Lower lobe of right lung (tissue), 2 donors: ENCODE measurements at places on chromosomes 2 and 18.

DNA sequence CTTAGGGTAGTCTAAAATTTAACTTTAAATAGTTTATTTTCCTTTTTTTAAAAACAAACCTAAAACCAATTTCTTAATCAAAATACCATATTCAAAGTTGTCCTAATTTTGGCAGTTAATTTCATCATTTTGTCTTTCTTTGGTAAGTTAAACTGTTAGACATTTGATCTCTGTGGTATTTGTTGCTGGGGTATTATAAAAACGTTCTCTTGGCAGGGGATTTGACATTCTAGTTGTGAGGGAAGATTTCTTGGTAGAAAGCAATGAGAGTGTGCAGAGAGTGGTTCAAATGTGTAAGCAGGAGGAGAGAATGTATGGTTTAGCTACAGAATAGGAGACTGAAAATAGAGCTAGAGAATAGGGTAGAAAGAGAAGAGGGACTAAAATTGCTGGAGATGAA, 14.6 kb downstream of the GULP1 start:
- no peaks in the 10 kb centered on the region for H3K36me3 ChIP-seq
- no peaks in the 10 kb centered on the region for H3K4me1 ChIP-seq
- H3K27me3 ChIP-seq = no peaks in the 10 kb centered on the region
- H3K4me3 ChIP-seq = no peak overlapping the region
- DNase-seq = no peak

GRCh38 chr2:226159875-226160479, 639.6 kb downstream of the IRS1 start:
- H3K27me3 ChIP-seq = no peaks in the 10 kb centered on the region
- H3K27ac ChIP-seq = no peak overlapping the region
- H3K36me3 ChIP-seq = no peaks in the 10 kb centered on the region
- no peak overlapping the region for H3K4me3 ChIP-seq
- H3K4me1 ChIP-seq = no peaks in the 10 kb centered on the region
- no peak for DNase-seq

DNA sequence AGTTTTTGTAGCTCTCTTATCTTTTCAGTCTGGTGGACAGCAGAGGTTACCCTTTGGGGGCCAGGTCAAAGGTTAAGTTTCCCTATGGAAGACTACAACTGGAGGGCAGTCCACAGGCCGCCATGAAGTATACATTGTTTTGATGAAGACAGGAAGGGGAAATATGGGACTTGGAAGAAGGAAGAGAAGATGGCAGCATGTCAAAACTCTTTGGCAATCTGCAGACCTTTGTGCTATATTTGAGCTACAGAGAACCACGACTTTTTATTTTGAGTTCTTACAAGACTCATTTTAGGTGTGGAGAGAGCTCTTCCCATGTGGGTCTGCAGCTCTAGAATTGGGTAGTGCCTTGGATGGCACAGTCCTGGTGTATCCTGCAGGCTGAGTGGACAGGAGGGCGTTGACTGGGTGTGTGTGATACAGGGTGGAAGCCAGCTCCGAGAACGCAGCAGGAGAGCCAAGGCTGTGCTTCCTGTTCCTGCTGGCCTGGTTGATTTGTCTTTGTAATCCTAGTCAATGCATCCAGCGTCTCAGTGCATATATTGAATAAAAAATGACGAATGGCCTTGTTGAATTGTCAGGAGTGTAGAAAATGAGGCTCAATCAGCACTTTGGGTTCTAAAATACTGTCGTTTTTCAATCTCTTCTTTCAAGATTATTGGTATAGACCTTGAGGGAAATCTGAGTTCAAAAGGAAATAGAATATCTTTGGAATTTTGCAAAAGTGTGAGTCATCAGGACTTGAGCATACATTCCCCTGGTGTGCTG, 11.5 kb downstream of the ITGA6 start:
- no peak for DNase-seq
- no peaks in the 10 kb centered on the region for H3K27me3 ChIP-seq
- peaks cover 60% of the 10 kb centered on the region for H3K4me1 ChIP-seq
- H3K4me3 ChIP-seq = no peak overlapping the region

GRCh38 chr2:63654959-63655358, 66.2 kb downstream of the MDH1 start:
- no peak overlapping the region for H3K27ac ChIP-seq
- H3K27me3 ChIP-seq = no peaks in the 10 kb centered on the region
- no peak for DNase-seq
- H3K4me1 ChIP-seq = no peaks in the 10 kb centered on the region
- no peak overlapping the region for H3K4me3 ChIP-seq

GRCh38 chr2:43041173-43041591, 185.2 kb downstream of the ZFP36L2 start:
- H3K36me3 ChIP-seq = no peaks in the 10 kb centered on the region
- no peaks in the 10 kb centered on the region for H3K27me3 ChIP-seq
- no peak overlapping the region for H3K27ac ChIP-seq
- H3K4me3 ChIP-seq = no peak overlapping the region
- peaks cover 8% of the 10 kb centered on the region for H3K4me1 ChIP-seq

GRCh38 chr18:39909706-39910105, 2045.3 kb upstream of the PIK3C3 start:
- H3K36me3 ChIP-seq = no peaks in the 10 kb centered on the region
- no peak overlapping the region for H3K4me3 ChIP-seq
- H3K27me3 ChIP-seq = no peaks in the 10 kb centered on the region

DNA sequence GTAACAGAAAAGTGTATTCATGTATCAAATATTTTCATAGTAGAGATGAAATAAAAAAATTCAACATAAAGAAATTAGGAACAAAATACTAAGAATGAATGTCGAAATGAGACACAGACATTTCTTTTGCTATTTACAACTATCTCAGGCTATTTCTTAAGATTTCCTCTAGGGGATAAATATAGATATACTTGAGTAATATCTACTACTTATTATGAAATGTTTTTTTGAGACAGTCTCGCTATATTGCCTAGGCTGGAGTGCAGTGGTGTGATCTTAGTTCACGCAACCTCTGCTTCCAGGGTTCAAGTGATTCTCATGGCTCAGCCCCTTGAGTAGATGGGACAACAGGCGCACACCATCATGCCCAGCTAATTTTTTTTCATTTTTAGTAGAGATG, 326.1 kb downstream of the RNF144A start:
- no peaks in the 10 kb centered on the region for H3K36me3 ChIP-seq
- H3K4me3 ChIP-seq = no peak overlapping the region
- DNase-seq = no peak
- H3K27ac ChIP-seq = no peak overlapping the region
- H3K4me1 ChIP-seq = no peaks in the 10 kb centered on the region

DNA sequence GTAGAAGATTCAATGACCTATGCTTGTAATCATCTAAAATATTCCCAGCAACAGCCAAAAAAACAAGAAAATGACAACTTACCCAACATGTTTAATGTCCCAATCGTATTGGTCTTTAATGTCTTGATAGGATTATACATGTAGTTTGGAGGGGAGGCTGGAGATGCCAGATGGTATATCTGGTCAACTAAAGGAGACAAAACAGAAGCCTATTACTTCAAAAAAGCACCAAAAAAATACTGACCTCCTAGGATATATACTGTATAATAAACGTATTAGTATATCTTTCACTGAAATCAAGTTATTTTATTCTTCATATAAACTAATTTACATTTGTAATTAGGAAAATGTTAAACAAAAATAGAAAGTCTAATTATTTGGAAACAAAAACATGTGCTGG, 64.5 kb downstream of the UXS1 start:
- H3K36me3 ChIP-seq = peaks cover 17% of the 10 kb centered on the region
- no peak overlapping the region for H3K4me3 ChIP-seq
- no peaks in the 10 kb centered on the region for H3K4me1 ChIP-seq
- H3K27me3 ChIP-seq = no peaks in the 10 kb centered on the region

DNA sequence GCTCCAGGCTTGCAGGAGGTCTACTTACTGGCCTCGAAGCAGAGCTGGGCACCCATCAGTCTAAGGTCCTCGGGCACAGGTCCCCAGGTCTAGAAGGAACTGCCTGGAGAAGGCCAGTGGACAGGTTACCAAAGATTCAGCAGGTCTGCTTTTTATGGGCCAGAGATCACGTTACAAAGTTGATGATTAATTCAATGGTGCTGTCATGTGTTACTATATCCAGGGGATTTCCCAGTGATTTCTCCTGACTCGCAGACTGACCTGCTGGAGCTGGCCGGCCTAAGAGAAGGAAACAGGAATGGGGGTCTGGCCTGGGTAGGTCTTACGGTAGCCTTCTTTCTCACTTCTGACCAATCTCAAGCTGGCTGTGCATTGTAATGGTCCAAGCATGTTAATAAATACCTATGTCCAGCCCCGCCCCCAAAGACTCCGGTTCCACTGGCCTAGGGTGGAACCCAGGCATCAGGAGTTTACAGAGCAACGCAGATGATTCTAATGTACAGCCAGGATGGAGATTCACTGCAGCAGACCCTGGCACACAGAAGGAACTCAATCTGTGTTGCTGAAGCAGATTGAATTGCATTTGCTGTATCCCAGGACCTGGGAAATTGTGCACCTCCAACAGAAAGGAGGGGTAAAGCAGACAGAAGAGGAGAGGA, at the start of gene NEURL3:
TSS of gene NEURL3 (minus strand) at position 127 of the 659 bp plus-strand sequence. CDS start at position 56, 71 bp downstream.
- H3K36me3 ChIP-seq = no peaks in the 10 kb centered on the region
- no peak within 1 kb of the TSS for H3K27ac ChIP-seq
- peaks cover 15% of the 10 kb centered on the region for H3K27me3 ChIP-seq
- no peak within 1 kb of the TSS for H3K4me3 ChIP-seq

GRCh38 chr18:5294113-5294456, 1.4 kb downstream of the ZBTB14 start:
- no peaks in the 10 kb centered on the region for H3K27me3 ChIP-seq
- H3K4me1 ChIP-seq = peaks cover 12% of the 10 kb centered on the region
- peak overlapping the region; percentile 98 for H3K27ac ChIP-seq
- H3K36me3 ChIP-seq = peaks cover 26% of the 10 kb centered on the region

GRCh38 chr2:113698892-113699447, 57.5 kb downstream of the SLC35F5 start:
- H3K27me3 ChIP-seq = no peaks in the 10 kb centered on the region
- no peak for DNase-seq
- H3K27ac ChIP-seq = no peak overlapping the region

DNA sequence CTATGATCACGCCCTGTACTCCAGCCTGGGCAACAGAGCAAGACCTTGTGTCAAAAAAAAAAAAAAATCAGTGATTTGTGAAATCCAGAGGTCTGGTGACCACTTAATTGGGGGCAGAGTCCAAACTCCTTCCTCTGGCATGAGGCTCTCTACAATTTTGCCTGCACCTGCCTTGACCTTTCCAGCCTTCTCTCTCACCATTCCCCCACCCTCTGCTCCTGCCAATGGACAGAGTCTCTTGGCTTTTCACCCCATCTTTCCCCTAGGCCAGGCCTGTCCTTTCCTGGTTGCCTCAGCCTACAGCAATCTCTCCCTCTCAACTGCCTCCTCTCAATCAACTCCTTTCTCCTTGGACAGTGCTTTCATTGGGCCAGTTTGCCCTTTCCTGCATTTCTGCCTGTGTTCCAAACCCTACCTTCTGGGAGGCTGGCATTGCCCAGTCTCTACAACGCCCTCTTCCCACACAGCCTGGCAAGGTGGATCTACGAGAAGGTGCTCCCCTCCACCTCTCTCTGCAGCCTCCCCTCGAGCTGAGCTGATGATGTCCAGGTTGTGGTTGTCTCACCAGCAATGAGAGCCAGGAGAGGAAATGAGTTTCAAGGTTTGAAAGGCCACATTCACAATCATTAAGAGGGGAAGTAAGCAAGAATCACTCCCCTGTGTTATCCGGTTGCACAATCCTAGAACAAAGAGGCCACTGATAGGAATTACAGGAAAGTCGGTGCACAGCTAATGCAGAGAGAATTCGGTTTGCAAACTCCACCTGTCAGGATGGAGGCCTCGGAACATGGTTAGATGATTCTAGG, 39.5 kb upstream of the NPAS2 start:
- H3K27ac ChIP-seq = no peak overlapping the region
- no peaks in the 10 kb centered on the region for H3K4me1 ChIP-seq
- no peak overlapping the region for H3K4me3 ChIP-seq
- no peak for DNase-seq
- no peaks in the 10 kb centered on the region for H3K36me3 ChIP-seq

- H3K4me1 ChIP-seq = peaks cover 12% of the 10 kb centered on the region
- no peaks in the 10 kb centered on the region for H3K27me3 ChIP-seq
- peak overlapping the region; percentile 85 for H3K4me3 ChIP-seq
Measured at GRCh38 chr2:55519938-55520885, 694 bp downstream of the CFAP36 start.

- H3K27me3 ChIP-seq = no peaks in the 10 kb centered on the region
- peak; percentile 27 for DNase-seq
- H3K36me3 ChIP-seq = peaks cover 61% of the 10 kb centered on the region
- H3K4me3 ChIP-seq = no peak overlapping the region
Measured at GRCh38 chr2:1676913-1677820, 67.1 kb downstream of the PXDN start.

DNA sequence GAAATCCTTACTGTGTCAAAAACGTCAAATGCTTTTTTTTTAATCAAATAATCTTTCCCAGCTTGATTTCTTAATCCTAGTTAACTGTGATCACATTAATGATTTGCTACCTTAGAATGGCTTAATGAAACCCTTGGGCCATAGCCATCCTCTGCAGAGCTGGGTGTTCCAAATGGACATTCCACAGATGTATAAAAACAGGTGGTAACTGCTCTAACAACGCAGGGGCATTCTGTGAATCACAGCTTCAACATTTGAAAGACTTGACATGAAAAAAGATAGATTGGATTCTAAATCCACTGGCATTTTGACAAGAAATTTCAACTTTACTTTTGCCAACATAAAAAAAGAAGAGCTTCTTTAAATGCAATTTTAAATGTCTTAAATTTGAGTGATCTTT, 69.8 kb upstream of the RASGRP3 start:
- no peaks in the 10 kb centered on the region for H3K4me1 ChIP-seq
- no peak for DNase-seq
- no peaks in the 10 kb centered on the region for H3K27me3 ChIP-seq
- H3K4me3 ChIP-seq = no peak overlapping the region
- no peak overlapping the region for H3K27ac ChIP-seq

GRCh38 chr2:238345297-238345968, 25.1 kb downstream of the TRAF3IP1 start:
- H3K4me3 ChIP-seq = no peak overlapping the region
- no peaks in the 10 kb centered on the region for H3K4me1 ChIP-seq
- no peaks in the 10 kb centered on the region for H3K27me3 ChIP-seq
- DNase-seq = no peak
